ENCODE measurements at places on chromosomes 2 and 18. TPM values are rescaled to one million over a fixed set of nuclear protein-coding genes. Genes with fewer than 3 reads are reported as not detected.

EVX2 gene
- total RNA-seq: not detected

CNTNAP5 gene
- total RNA-seq: not detected

DNA sequence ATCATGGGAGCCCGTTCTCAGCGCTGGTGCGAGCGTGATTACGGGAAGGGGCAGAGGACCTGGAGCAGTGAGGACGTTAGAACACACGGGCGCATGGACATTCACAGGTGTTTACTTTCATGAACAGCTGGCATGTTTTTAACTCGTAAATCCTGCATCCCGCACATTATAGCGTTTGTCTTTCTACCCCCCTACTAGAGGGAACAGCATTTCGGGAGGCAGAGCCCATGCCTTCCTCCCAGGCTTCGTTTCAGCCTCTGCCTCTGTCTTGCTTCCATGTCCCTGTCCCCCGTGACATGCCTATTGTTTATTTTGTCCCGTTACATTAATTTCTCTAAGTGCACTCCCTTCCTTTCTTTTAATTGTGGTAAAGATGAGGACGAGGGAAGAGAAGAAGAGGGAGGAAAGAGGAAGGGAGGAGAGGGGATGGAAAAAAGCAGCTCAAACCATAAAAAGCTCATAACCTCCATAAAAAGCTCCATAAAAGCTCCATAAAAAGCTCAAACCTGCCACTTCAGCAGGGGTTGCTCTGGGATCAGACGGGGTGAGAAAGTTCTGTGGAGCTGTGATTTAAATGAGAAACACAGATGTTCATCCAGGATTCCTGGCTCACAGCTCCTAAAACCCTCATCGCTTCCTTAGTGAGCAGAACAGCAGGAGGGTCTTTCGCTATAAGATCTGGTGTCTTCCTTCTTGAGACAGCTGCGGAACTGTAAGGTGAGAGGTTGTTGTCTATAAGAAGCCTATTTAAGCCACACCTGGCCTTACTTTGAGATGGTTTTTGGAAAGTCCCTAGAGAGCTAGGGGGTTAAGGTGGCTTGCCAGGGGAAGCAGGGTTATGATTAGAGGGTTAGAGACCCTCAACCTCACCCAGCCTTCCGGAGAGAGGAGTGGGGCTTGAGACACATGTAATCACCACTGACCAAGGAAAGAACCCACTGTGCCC, 66.6 kb upstream of the SNTG2 start:
- peak; percentile 21 for DNase-seq

- DNase-seq: no peak
Observed at GRCh38 chr2:11411244-11411643, 54.7 kb downstream of the E2F6 start.

DNA sequence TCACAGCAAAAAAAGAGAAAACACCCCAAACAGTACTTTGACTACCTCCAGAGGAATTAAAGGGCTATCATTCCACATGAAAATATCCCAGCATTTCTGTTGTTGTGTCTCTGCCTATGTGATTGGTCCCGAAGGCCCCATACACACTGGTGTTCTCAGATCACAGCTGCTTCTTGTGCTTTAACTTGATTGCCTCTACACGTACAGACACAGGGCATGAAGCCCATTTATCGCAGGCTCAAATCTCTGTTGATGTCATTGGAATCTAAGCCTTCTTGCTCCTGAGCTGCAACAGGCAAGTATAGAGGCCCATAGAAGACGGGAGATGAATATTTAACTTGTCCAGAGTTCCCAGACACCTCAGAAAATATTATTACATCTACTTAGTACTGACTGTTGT, 405.2 kb downstream of the NCKAP5 start:
- no peak for DNase-seq

- no peak for DNase-seq
Observed at GRCh38 chr2:217451666-217452065, 551.1 kb downstream of the TNS1 start.

- DNase-seq: no peak
Observed at GRCh38 chr2:63680455-63680854, 91.7 kb downstream of the MDH1 start.

GRCh38 chr2:38120829-38121228, 44.9 kb upstream of the CYP1B1 start:
- DNase-seq: no peak

LRATD1 gene
- 59.5 TPM for total RNA-seq

DNA sequence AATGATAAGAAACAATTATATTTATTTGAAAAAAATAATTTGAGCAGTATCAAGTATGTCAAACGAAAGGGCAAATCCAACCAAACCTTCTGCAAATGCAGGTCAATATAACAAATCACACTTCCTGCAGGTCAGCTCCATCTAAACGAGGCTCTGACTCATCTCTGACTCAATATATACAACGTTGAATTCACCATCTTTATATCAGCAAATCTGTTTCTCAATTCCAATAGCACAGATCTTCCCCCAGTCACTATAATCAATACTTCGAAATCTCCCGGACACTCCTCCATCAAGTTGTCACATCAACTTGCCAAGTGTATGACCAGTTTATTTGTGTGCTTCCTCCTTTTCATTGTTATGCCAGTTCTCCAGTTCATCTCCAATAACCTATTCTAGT, 388.9 kb downstream of the ZEB2 start:
- DNase-seq: no peak

DNA sequence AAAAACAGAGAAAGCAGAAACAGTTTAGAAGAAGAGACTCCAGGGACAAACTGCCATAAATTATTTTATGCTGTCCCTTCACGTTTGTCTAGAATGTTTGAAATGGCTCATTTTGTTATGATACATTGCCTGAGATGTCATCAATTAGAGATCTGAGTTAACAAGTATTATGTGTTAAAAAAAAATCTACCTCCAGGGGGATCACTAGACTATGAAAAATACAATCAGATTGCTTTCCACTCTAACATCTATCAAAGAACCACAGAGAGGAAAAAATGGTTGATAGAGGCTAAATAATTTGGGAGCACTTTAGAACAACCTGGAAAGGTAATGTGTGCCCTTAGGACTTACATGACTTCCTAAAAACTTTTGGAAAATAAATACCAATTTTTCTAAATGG, 103.8 kb upstream of the CCDC150 start:
- DNase-seq: no peak

DNA sequence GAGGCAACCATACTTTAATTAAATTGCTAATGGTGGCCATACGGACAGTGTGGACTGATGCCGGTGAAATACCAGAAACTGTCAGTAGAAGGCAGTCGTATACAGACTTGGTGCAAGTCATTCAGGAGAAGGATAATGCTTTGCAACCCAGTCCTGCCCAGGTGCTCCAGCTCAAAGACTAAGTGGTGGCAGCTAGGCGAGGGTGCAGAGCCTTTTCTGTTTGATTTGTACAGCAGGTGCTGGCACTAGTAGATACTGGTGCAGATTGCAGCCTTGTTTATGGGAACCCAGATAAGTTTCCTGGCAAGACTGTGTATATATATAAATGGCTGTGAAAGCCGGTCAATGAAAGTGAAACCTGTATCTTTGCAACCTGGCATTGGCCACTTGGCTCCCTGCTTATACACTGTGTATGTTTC, 208.3 kb upstream of the SYT4 start:
- DNase-seq: no peak

- DNase-seq: no peak
Observed at GRCh38 chr18:53991202-53991601, 233.3 kb downstream of the MBD2 start.

ALK gene
- 2.4 TPM for total RNA-seq

DNA sequence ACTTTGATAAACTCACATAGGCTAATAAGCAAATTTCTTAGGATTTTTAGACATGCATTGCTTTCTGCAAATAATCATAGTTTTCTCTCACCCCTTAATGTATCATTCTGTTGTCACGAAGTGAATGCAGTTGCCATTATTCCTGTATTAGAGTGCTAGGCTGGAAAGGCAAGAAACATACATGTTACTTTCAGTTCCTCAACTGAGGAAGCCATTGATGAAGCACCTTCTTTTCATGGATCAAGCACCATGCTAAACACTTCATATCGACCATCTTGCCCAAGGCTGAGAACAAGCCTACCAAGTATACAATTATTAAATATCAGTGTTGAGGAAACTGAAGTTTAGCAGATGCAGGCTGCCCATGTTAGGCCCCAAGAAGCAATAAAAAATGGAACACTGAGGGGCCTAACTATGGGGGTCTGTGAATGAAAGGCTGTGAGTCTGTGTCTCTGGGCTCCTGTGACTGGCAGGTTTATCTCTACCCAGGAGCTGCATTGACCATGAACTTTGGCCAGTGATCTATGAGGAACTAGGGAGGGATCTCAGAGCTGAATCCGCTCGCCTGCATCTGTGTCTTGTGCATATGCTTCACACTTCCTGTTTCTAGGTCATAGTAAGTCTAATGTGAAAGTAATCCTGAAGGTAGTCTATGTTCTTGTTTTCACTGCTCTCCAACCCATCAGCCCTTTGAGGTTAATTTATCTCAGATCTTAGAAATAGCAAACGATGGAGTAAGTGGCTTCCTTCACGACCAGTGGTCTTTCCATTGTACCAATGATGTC, 16.0 kb upstream of the TSPYL6 start:
- DNase-seq: no peak

DNA sequence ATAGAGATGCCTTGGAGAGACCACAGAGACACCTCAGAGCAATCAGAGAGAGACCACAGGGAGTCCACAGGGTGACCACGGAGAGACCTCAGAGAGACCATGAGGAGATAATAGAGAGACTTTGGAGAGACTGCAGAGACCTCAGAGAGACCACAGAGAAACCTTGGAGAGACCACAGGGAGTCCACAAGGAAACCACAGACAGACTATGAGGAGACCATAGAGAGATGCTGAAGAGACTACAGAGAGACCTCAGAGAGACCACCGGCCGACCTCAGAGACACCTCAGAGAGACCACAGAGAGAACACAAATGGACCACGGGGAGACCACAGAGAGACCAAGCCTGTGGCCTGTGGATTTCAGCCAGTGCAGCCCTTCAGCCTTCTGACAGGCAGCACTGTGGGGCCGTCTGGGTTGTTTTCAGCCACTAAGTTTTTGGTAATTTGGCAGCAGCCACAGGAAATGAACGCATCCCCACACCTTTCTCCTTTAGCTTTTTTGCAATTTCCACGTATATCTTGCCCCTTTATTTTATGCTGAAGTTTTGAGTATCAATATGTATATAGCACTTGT, 11.4 kb upstream of the TMEM18 start:
- no peak for DNase-seq

HOXD12 gene
- total RNA-seq: not detected

PRKAG3 gene
- total RNA-seq: not detected

G6PC2 gene
- total RNA-seq: not detected

DNA sequence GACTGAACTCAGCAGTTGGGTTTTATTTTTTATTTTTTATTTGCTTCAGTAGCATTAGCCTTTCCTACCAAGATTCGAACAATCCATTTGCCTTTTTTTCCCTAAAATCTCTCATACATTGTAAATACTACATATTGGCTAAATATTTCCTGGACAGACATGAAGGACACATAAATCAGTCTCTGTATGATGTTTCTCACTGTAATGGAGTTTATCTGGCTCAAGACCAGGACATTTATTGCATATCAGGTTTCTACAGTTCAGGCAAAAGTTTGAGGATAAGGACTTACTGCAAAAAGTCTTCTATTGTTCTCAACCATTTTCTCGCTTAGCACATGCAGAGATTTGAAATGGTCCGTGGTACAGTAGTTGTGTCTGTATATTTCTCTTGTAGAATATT, 3.3 kb downstream of the CLUL1 start:
- DNase-seq: no peak

GRCh38 chr18:6975084-6975483, 142.5 kb downstream of the LAMA1 start:
- DNase-seq: no peak

- DNase-seq: no peak
Observed at GRCh38 chr2:8796878-8797550, 40.4 kb downstream of the KIDINS220 start.

ACMSD gene
- not detected for total RNA-seq

DNA sequence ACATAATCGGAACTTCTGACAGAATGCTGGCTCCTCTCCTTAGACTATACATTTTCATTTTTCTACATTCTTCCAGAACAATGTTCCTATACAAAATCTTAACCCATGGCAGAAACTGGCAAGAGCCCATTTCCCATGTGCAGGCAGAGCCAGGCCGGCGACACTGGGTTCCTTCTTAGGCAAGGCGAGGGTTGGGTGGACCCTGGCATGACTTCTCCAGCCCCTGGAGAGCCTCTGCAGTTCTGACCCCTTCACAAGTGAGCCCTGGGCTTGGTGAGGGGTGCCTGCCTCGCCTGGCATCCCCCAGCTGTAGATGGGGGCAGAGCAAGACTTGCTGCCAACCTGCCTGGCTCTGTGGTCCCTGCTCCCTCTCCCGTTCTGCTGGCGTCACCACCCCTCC, 5.0 kb downstream of the GYPC start:
- no peak for DNase-seq

CCDC85A gene
- 0.49 TPM for total RNA-seq

- DNase-seq: no peak
Observed at GRCh38 chr2:26670171-26670570, 22.4 kb upstream of the KCNK3 start.

GRCh38 chr18:47265197-47265596, 13.7 kb upstream of the SKOR2 start:
- no peak for DNase-seq

CTNNA2 gene
- 1.1 TPM for total RNA-seq

DNA sequence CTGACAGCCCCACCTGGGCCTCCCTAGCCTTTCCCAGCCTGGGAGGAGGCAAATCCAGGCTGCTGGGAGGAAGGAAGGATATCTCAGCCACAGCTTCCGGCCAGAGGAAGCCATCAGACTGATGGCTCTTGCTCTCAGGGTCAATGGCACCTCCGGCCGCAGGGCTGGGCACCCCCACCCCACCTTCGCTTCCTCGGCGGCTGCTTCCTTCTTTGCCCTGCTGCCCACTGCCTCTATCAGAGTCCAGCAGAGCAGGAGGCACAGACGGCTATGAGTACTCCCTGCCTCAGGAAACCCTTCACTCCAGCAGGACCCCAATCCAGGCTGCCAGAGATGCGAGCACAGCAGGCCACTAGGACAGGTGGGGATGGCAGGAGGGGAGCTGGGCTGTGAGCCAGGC, 3.3 kb downstream of the SEMA4C start:
- DNase-seq: no peak

DNA sequence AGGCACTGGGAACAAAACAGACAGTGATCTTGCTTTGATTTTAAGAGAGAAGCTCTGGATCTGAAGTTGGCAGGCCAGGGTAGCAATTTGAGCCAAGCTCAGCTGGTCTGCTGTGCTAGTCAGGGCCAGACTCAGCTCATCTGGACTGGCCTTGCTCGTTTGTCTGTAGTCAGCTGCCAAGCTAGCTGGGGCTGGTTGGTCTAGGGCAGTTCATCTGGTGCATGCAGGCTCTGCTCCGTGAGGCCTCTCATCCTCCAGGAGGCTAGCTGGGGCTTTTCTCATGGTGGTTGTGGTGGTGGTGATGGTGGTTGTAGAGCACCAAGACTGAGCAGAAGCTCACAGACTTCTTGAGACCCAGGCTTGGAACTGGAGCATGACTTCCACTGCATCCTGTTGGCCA, 10.3 kb downstream of the FBLN7 start:
- DNase-seq: no peak

AGXT gene
- total RNA-seq: 0.22 TPM

EVA1A gene
- total RNA-seq: 1.3 TPM

RFX8 gene
- not detected for total RNA-seq

All from mucosa of descending colon (tissue), 3 donors.